Stimulated activated CD4-positive, alpha-beta T cell treated with anti-CD3 and anti-CD28 coated beads, Interleukin-4, amount 100 ng/mL, for 48 hours (primary cell): ENCODE measurements at places on chromosomes 2 and 18.
A peak's percentile ranks its signal among the peaks of the same experiment; 100 is the strongest.

GRCh38 chr18:45462179-45462578 lies 153.1 kb upstream of the SLC14A2 start:
- DNase-seq = no peak

DNA sequence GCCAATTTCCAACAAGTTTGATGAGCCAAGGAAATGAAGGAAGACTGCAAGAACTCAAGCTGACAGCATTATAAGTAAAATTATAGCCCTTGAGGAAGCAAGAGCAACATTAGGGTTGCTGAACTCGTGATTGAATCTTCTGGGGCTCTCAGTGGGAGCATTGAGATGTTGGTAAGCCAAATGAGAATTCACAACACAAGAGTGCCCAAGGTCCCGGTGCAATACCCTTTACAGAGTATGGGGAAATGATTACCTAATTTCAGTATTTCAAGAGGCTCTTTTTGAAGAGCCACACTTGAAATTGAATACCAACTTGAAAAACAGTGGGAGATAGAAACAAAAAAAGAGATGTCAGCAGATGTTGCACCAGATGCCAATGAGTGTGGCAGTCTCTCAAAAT lies 554.5 kb downstream of the STK39 start:
- DNase-seq = no peak

DNA sequence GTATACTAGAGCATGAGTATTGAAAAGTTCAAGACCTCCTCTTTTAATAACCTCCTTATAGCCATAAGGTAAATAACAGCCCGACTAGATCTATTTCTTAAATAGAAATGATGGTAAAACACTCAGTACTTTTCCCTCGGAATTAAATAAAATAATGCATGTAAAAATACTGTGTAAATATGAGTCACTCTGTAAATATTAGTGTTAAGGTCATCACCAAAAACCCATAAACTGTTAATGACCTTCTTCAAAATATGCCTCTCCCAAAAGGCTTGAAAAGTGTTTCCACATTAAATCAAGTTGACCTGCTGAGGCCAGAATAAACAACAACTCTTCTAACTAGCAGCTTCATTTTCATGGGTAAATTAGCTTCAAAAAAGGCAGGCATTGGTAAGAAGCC lies 25.3 kb upstream of the BZW1 start:
- DNase-seq = no peak

GRCh38 chr2:8368463-8368862 lies 313.4 kb upstream of the ID2 start:
- DNase-seq = no peak

DNA sequence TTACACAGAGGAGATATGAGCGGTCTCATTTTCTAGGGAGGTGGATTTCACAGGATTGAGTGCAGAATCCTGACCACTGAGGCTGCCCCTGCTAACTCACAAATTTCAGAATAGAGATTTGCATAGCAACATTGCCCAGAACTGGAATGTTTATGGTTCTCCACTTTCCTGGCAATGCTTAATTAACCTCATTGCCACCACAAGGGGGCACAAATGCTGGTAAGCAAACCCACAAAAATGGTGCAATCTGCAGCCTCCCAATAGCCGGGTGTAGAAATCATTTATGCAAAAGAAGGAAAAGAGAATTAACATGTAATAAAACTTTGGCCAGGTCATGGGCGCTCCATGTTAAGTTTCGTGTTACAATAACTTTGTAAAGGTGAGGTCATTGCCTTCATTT lies 112.4 kb downstream of the CYRIA start:
- DNase-seq = peak; percentile 2

DNA sequence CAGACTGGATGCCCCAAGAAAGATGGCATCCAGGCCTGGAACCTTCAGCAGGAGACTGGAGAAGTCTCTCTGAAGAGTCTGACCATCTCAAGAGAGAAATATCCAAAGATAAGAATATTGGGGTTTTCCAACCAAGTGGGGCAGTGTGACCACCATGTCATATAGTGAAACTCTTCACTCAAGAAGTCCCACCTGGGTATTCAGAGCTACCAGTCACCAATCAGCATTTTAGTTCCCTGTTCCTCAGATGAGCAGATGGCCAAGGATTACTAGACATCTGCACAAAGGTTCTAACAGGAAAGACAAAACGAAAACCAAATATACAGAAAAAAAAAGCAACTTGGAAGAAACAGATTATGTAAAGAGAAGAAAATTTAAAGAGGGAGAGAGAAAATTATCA lies 38.5 kb upstream of the CXCR4 start:
- no peak for DNase-seq

- no peak for DNase-seq
Measured at GRCh38 chr2:163884416-163884815, 148.6 kb upstream of the FIGN start.

DNA sequence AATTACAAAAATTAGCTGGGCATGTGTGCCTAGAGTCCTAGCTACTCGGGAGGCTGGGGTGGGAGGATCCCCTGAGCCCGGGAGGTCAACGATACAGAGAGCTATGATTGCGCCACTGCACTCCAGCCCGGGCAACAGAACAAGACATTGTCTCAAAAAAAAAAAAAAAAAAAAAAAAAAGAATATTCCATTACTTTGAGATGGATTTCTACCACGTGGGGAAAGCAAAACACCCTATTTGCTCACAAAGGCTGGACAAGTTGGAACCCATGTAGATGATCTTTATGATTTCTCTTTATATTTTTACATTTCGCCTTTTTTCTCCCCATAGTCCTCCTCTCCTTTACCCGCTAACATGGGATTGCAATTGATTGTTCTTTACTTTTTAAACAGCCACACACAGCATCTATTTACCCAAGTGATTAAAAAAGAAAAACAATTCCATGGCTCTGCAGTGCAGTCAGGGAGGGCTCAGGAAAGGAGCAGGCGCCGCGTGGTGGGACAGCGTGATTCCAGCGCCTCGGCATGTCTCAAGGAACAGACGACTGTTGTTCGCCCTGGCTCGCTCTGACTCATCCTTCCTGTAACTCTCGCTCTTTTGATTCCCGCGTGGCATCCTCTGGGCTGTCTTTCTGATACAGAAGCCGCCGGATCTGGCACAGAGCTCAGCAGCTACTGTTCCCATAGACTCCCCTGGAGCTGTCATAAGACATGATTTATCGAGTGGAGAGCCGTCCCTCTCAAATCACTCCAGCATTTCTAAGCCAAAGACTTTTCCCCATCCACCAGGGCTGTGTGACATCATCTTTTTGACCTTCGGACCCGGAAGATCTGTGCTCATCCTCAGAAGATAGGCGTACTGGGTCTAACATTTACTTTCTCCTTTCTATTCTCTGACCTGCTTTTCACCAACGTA lies 230.4 kb upstream of the AGAP1 start:
- DNase-seq = no peak
